GM12878 (cell line): ENCODE measurements at places on chromosomes 4 and X. TPM values are rescaled to one million over a fixed set of nuclear protein-coding genes. Genes with fewer than 3 reads are reported as not detected.

OCIAD1 gene
- 89.1 and 90.6 TPM in 2 replicates for total RNA-seq

PAGE2 gene
- total RNA-seq = not detected in 2 replicates

SLC10A7 gene
- 16.2 and 16.3 TPM in 2 replicates for total RNA-seq

DNA sequence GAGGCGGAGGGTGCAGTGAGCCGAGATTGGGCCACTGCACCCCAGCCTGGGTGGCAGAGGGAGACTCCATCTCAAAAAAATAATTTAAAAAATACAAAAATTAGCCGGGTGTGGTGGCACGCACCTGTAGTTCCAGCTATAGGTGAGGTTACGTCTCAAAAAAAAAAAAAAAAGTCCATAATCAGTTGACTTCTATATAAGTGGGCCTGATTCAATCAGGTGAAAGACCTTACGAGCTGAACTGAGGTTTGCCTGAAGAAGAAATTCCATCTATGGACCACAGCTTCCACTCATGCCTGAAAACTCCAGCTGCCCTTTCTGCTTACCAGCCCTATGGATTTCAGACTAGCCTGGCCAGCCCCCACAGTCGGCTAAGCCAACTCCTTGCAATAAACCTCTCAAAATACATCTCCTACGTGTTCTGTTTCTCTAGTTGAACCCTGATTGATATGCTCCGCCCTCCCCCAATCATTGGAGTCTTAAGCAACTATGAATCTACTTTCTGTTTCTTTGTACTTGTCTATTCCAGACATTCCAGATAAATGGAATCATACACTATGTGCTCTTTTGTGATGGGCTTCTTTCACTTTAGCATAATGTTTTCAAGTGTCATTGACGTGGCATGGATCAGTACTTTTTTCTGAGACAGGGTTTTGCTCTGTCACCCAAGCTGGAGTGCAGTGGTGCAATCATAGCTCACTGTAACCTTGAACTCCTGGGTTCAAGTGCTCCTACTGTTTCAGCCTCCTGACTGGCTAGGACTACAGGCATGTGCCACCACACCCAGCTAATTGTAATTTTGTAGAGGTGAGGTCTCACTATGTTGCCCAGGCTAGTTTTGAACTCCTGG lies 36.6 kb downstream of the SAT1 start:
- H3K4me1 ChIP-seq = peaks cover 5% of the 10 kb centered on the region; the same call in 1 of the 2 replicates
- H3K27me3 ChIP-seq = no peaks in the 10 kb centered on the region
- no peak overlapping the region for H3K4me3 ChIP-seq
- H3K27ac ChIP-seq = no peak overlapping the region

- no peak for DNase-seq
- no peaks in the 10 kb centered on the region for H3K4me1 ChIP-seq
- no peak overlapping the region for H3K27ac ChIP-seq
- H3K36me3 ChIP-seq = no peaks in the 10 kb centered on the region
These were observed 169.6 kb downstream of the GASK1B start for GRCh38 chr4:158003212-158003611.

DNA sequence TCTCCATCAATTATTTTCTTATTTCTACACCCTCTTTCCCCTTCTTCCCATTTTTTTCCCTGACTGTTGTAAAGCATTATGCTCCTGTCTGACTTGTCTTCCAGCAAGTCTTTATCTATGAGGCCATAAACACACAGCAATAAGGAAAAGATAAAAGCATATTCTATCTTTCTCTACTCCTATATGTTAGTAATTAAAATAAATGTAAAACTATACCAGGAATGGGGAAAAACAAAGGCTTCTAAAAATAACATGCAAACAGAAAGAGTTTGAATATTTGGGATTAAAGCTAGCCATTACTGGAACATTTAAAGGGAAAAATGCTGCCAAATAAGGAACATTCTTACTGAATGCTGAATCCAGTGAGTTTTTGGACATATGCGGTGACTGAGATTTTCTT lies 471.7 kb upstream of the HS3ST1 start:
- no peaks in the 10 kb centered on the region for H3K36me3 ChIP-seq
- DNase-seq = no peak
- no peaks in the 10 kb centered on the region for H3K4me1 ChIP-seq
- no peak overlapping the region for H3K27ac ChIP-seq
- H3K27me3 ChIP-seq = no peaks in the 10 kb centered on the region

GRCh38 chr4:64068096-64068495 lies 341.2 kb downstream of the TECRL start:
- no peak for DNase-seq
- no peak overlapping the region for H3K4me3 ChIP-seq

DNA sequence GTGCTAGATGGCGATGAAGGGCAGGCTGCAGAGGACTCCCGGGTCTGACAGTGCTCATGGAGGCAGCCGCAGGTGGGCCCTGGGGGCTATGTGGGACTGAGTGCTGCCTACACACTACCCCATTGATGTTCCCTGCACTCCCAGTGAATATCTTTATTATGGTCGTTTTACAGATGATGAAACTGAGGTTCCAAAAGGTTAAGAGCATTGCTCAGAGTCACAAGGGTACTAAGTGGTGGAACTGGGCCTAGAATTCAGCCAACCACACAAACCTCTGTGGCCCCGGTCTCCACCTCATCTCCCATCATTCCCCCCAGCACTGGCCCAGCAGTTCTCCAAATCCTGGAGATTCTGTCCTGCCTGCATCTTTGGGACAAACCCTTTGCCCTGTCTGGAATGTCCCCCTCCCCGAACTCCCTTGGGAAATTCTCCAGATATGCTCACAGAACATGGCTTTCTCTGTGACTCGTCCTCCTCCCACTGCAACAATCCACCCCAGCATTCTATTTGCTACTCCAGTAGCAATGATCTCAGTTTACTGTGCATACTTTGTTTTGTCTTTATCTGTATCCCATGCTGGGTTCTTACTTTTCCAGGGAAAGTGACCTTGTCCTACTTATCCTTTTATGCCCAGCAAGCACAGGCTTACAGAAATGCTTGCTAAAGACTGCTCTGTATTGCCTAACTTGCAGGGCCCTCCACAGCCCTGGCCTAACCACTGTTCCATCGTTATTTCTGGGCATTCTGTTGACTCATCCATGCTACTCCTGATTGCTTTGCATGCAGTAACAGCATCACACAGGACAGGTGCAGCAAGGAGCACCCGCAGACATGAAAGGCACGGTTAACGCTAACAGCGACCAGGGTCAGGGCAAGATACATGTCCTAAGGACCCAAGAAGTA lies 14.0 kb downstream of the PNMA6F start:
- no peaks in the 10 kb centered on the region for H3K27me3 ChIP-seq
- no peak for DNase-seq
- no peaks in the 10 kb centered on the region for H3K36me3 ChIP-seq
- H3K27ac ChIP-seq = no peak overlapping the region
- no peaks in the 10 kb centered on the region for H3K4me1 ChIP-seq

DNA sequence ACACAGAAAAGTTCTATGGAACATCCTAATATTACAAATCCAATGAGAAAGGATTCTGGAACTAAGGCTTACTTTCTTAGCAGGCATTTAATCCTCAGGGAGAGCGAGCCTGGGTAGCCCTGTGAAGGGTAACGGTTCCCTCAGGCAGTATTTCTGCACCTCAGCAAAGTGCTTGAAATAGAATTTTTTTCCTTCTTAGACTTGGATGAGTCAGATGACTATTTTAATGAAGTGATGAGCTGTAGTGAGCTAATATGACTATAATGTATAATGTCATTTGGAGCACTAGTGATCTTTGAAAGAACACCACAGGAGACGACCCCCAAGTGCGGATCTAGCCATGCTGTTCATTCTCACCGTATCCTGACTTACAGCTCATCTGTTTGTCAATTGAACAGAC lies 493.0 kb upstream of the FAM241A start:
- H3K27ac ChIP-seq = no peak overlapping the region
- DNase-seq = no peak
- no peaks in the 10 kb centered on the region for H3K27me3 ChIP-seq
- H3K4me1 ChIP-seq = no peaks in the 10 kb centered on the region
- no peak overlapping the region for H3K4me3 ChIP-seq

DNA sequence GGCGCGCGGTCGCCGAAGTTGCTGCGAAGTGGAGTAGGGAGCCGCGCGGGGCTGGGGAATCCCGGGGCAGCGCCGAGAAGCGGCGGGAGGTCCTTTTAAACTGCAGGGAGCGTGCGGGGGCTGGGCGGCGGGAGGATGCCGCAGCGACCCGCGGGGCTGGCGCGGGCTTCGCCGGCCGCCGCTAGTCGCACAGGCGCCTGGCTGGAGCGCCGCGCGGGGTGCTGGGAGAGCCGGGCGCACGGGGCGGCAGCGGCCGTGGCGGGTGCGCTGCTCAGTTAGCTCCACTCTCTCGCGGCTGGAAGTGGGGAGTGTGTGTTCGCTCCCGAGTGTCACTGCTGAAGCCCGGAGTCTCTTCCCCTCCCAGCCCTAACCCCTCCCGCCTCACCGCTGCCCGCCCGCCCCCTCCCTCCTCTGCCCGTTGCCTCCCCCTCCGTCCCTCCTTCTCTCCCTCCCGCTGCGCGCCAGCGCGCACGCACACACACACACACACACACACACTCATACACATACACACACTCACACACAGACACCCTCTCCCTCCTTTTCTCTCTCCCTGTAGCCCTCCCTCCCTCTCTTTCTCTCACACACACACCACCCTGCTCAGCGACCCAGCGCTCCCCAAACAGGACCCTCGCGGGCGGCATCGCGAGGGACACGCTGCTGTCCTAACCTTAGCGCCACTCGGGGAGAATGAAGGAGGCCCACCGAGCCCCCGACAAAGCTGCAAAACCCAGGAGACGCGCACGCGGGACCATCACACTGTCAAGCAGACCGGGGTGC lies at the start of gene NDNF:
NDNF (minus strand) TSS at position 312 of the 780 bp plus-strand sequence. CDS start 26,698 bp downstream, outside the sequence.
- H3K27ac ChIP-seq = no peak within 1 kb of the TSS
- H3K36me3 ChIP-seq = no peaks in the 10 kb centered on the region
- H3K27me3 ChIP-seq = peaks cover 11% of the 10 kb centered on the region
- DNase-seq = no peak
- no peaks in the 10 kb centered on the region for H3K4me1 ChIP-seq
